ENCODE measurements at places on chromosomes 7 and 10.

DNA sequence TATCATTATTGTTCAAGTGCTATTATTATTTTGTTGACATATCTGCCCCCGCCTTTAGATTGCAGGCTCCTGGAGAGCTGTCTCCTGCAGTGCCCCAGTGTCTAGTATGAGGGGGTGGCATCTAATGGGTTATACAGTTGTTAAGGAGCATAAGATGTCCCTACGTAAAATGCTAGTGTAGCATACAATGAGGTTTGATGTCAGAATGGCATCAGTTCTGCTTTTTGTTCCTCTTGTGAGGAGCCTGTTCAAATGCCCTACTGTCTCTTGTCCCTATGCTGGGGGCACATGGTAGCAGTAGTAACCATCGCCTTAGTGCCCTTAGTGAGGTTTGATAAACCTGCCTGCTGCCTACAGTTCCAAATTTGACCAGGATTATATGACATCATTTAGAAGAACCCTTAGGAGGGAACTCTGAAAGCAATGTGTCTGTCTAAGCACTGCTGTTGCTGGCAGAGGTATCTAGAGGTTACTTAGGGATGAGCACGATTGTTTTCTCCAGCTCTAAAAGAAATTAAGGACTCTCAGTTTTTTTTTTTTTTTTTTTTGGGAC is 9.7 kb downstream of the CREM start:
- no peak for DNase-seq

- DNase-seq, result no peak
These were observed 61.8 kb downstream of the RASGEF1A start for GRCh38 chr10:43204943-43205671.

- no peak for DNase-seq
These were observed 4.7 kb downstream of the RBM20 start for GRCh38 chr10:110648692-110649346.

DNA sequence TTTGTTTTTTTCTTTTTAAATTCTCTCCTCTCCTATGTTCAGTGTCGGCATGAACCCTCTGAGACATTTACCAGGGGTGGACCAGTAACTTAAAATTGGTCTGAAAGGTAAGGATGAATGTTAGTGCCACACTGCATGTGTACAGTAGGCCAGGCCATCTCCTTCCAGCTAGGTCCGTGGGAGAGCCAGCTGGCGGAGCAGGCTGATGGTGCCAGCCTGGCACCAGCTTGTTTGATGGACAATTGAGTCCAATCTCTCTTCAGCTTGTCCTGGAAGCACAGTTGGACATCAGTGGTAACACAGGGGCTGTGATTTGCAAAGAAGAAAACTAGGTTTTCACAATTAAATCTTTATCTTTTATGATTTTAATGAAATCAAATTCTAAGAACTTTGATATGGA is 136.5 kb downstream of the CNNM2 start:
- DNase-seq, result no peak

DNA sequence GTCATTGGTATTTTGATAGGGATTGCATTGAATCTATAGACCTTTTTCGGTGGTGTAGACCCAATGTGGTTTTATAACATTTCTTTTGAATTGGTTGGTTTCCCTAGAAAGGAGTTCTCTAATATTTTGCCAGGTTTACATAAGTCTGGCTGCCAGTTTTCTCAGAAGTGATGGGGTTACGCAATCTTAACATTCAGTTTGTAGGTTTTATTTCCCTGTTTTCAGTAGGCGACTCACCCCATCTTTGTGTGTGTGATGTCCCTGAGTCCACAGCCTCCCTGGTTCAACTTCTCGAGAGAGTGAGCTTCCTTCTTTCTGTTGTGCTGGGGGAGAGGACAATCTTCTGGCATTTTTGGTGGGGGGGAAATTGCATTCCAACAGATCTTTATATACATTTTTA is 9.6 kb upstream of the KIF5B start:
- DNase-seq, result no peak

GRCh38 chr10:47133871-47134570 is 166.0 kb upstream of the GDF10 start:
- no peak for DNase-seq

DNA sequence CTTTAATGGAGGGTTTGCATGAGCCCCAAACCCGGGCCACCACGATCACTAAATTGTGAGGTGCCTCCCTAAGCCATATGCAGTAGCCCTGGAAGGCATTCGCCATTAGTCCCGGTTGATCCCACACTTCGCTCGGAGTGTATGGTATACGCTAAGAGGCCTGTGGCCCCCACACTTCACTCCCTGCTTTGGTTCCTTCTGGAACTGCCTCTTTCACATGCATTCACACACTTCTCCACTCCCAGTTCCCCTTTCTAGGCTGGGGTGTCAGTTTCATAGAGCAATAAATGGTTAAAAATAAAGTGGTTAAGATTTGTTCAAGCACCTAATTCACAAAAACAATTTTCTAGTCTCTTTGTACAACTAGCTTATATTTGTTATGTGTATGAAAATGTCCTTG is 212.1 kb upstream of the KCND2 start:
- DNase-seq, result no peak

- DNase-seq, result no peak
These were observed 326.2 kb upstream of the AUTS2 start for GRCh38 chr7:69272101-69272500.

GRCh38 chr10:114352653-114353298 is 51.5 kb downstream of the AFAP1L2 start:
- DNase-seq, result no peak

Data from cortex of kidney (tissue), 1 donor.